GM23248 (cell line): ENCODE measurements at places on chromosomes 12 and 14. TPM values are rescaled to one million over a fixed set of nuclear protein-coding genes. Genes with fewer than 3 reads are reported as not detected.

GRCh38 chr12:128587918-128588317 is 235.8 kb downstream of the SLC15A4 start:
- DNase-seq: no peak

GRCh38 chr14:81465507-81466228 is 65.5 kb upstream of the STON2 start:
- DNase-seq: no peak

- DNase-seq: no peak
These were observed 86.1 kb upstream of the CNOT2 start for GRCh38 chr12:70157099-70157498.

- DNase-seq: no peak
These were observed 47.5 kb downstream of the FBXO34 start for GRCh38 chr14:55318694-55319093.

GRCh38 chr12:14369311-14369710 is 3.8 kb downstream of the ATF7IP start:
- DNase-seq: no peak

GRCh38 chr14:62443796-62444195 is 601.5 kb downstream of the KCNH5 start:
- DNase-seq: no peak

DNA sequence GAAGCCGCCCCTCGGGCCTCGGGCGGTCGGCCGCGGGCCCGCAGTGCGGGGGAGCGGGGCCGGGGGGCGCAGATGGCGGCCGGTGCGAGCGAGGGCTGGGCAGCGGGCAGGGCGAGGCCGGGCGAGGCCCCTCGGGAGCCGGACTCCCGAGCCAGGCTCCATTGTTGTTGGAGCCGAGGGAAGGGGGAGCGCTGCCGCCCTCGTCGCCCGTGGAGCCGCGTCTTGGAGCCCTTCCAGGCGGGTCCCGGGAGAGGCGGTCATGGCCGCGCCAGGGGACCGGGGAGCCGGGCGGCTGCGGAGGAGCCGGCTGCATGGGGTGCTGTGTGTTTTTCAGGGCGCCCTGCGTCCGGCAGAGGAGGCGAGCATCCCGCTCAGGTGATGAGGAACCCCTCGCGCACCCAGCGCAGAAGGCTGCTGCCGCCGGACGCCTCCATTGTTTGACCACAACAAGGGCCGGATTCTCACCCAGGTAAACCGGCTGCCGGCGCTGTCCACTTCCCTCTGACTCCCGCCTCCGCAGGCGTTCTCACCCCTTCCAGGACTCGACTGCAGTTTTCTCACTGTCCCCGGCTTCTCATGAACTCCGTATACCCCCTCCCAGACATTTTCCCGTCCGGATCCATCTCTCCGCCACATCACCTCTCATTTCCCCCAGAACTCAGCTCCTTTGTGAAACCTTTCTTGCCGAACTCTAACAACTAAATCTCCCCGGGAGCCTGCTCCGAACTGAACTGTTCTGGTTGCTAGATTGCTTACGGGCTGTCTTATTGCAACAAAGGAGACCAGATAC is 732 bp downstream of the ZNF664 start:
- DNase-seq: peak; percentile 56

GRCh38 chr12:109131154-109132050 is 15.0 kb downstream of the ACACB start:
- DNase-seq: peak; percentile 58

- DNase-seq: peak; percentile 17
These were observed 53.2 kb downstream of the RPAP3 start for GRCh38 chr12:47652521-47653234.

TAS2R13 gene
- 0.13 and 0.32 TPM in 2 replicates for total RNA-seq

KRT83 gene
- total RNA-seq: not detected in 2 replicates
